Astrocyte of the spinal cord (primary cell): ENCODE measurements at places on chromosomes 16 and 17.
A peak's percentile ranks its signal among the peaks of the same experiment; 100 is the strongest.

DNA sequence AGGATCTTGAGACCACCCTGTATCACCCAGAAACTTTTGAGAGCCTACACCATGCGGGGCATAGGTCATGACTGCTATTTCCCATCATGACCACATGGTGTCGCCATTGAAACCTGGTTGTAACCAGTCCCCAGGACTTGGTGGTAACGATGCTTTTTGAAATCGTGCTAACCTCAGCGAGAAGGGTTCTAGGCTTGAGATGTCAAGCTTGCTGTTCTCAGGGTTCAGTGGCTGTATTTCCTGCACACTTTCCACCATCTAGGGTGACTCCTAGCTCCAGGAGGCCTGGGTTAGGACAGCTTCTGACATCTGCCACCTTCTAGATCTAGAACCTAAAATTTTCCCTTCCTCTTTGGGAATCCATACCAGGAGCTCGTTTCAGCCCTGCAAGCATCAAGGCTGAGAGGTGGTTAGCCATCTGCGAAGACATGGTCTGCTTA lies 13.0 kb upstream of the SPNS3 start:
- peak; percentile 62 for DNase-seq

DNA sequence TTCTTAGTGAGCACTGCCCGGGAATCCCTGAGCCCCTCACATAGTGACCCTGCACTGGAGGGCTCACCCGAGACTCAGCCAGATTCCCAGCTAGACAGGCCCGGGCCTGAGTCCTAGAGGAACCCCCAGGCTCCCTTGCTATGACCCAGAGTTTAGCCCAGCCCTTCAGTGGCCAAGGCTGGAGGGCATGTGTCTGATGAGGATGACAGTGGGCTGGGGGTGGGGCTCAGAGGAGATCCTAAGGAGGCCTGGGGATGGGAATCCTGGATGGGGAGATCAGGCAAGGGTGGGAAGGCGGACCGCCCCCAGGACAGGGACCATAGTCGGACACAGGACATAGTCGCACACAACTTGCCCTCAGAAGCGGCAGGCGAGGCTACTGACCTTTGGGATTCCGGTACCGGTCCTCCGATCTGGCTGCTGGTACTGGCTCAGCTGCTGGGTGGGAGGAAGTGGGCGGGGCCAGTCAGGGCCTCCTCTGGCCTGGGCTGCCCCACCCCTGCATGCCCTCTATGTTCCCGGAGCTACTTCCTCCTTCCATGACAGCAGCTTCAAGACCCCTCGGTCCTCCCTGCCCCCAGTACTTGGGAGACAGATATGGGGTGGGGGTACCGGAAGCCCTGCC lies 1.1 kb downstream of the CD79B start:
- no peak for DNase-seq

DNA sequence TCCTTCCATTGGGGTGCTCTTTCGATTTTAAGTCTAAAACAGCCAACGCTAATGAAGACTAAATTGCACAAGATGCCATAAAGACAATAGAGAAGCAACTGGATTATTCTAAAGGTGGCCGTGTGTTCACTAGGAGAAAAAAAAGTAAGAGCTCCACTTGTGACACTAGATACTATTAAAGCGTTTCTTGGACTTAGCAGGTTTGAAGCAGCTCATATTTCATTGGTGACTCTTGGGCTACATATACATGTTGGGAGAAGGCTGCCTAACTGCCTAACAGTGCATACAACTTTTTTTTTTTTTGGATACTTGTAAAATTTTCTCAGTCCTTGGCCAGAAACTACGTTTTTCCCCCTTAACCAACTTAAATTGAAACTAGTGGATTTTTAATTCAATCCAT lies 111.8 kb upstream of the NOG start:
- DNase-seq, result no peak

- no peak for DNase-seq
Observed at GRCh38 chr16:49415083-49415482, 41.5 kb downstream of the C16orf78 start.

GRCh38 chr16:27232061-27232900 lies 29.0 kb downstream of the KDM8 start:
- no peak for DNase-seq

DNA sequence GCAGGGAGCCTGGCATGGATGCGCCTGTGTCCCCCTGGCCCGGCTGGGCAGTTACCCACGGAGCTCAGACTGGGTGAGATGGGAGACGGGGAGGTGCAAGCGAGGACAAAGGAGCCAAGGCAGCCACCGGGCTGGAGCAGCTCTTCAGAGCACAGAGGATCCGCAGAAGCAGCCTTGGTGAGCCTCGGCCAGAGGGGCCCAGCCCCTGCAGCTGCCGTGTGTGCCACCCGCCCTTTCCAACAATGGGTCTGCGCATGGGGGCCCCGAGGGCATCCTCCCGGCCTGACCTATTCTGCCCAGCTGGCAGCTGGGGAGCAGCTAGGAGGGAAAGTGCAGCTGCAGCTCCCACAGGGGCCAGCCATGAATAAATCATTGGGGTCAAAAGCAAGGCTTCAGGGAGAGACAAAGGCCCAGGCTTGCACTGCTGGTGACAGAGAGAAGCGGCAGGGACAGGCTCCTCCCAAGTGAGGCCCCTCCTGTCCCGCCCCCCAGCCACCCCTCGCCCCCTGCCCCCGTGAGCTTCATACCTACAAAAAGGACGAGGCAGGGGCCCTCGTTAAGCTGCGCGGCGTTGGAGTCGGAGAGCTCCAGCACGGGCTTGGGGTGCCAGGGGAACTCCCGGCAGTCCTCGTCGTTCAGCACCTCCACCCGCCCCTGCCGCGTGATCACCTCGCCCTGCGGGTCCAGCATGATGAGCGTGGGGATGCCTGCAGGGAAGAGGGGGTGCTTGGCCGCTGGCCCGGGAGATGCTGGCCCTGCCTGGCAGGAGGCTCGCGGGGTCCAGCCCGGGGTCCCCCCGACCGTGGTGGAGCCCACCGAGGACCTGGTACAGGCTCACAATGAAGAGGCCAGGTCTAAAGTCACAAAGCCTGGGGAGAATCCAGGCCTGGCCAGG lies 22.6 kb downstream of the MRM3 start:
- no peak for DNase-seq

- no peak for DNase-seq
Observed at GRCh38 chr17:278676-279059, 73.9 kb downstream of the RPH3AL start.

DNA sequence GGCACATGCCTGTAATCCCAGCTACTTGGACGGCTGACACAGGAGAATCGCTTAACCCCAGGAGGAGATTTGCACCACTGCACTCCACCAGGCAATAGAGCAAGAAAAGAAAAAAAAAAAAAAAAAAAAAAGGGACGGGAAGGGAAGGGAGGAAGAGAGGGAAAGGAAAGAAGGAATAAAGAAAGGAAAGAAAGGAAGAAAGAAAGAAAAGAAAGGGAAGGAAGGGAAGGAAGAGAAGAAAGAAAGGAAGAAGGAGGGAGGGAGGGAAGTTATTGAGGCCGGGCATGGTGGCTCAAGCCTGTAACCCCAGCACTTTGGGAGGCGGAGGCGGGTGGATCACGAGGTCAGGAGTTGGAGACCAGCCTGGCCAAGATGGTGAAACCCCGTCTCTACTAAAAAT lies 50.4 kb upstream of the STAC2 start:
- DNase-seq, result no peak

DNA sequence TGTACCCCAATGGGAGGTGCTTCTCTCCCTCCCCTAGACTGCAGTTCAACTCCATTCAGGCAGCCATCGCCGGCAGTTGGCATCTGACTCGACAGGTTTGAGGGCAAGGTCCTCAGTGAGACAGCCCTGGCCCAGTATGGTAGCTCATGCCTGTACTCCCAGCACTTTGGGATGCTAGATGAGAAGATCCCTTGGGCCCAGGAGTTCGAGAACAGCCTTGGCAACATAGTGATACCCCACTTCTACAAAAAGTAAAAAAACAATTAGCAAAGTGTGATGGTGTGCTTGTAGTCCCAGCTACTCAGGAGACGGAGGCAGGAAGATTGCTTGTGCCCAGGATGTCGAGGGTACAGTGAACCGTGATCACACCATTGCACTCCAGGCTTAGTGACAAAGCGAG lies 12.1 kb downstream of the VPS35L start:
- no peak for DNase-seq

GRCh38 chr16:84054271-84054670 lies 11.7 kb upstream of the SLC38A8 start:
- no peak for DNase-seq

DNA sequence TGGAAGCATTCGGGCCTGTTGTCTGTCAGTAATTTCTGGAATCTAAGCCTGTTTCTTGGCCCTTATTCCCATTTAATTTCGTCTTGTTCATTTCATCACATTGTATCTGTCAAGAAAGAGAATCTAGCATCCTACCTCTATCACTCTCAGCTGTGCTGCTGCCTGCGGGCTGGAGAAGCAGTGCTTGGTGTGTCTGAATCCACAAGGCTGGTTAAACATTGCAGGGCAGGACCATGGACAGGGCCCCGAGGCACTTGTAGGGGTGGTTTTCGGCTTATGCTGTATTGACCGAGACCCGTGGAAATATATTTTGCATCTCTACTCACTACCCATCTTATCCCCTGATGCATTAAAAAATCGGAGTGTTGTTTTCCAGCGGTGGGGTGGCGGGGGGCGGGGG lies 3.1 kb downstream of the RAB11FIP4 start:
- peak; percentile 73 for DNase-seq

DNA sequence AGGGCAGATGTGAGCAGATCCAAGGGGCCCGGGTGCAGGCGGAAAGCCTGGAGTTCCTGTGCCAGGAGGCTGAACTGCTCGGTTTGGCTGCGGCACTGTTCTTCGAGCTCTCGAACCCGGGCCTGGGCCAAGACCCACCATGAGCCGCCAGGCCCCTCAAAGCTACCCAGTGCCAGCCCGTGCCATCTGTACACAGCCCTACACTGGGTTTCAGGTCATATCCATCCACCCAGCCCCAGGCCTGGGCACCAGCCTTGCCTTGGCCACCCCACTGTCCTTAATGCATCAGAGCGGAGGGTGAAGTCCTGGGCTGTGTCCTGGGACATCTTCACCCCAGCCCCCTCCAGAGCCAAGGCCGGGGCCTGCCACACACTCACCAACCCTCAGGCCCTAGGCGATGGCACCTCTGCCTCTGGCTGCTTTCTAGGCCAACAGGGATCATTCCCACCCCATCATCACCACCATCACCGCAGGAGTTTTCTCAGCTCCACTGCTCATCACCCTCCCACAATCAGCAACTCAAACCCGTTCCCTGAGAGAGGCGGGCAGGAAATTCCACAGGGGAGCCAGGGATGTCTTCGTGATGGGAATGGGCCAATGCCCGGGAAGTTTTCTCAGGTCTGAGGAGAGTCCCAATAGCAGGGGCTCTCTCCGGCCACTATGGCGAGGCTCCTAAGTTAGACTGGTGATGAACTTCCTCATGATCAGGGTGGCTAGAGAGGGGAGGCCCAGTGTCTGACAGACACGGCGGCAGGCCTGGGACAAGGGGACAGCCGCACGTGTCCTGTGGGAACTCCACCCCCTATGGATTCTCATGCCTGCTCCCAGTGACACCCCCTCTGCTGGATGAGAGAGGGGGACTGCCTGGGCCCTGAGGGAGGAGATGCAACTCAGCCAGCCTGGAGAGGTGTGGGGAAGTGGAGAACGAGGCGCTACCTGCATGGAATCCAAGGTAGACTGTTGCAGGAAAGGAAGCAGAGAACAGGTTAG lies 9.1 kb downstream of the TSPOAP1 start:
- DNase-seq, result no peak

DNA sequence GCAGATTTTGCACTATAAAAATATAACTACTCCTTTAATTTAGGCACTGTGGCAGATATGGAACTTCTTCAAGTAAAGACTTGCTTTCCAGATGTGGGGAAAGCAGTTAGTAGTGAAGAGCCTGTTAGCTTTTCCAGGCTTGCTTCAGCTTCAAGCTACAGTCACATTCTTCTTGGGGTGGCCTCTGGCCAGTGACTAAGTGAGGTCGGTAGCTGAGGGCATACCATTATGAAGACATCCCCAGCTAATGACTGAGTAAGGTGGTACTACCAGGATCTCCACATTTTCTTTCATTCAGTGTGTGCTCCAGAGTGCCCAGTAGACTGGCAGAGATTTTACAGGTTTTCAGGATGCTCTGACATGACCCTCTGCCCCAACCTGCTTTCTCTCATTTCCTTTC lies 167.1 kb upstream of the KIF2B start:
- DNase-seq, result peak; percentile 35

DNA sequence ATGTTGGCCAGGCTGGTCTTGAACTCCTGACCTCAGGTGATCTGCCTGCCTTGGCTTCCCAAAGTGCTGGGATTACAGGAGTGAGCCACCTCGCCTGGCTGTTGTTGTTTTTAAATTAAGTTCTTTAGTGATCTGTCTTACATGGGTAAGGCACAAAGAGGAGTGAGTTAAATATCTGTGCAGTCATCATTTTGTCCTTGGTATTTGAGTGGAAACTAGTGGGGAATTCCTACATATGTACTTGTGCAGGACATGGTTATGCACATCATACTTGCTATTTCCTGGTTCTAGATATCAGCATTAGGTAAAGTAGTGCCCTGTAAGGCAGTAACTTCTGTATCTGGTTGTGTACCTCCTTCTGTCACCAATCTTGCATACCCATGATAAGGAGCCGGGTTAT lies 3.7 kb downstream of the KPNB1 start:
- no peak for DNase-seq

DNA sequence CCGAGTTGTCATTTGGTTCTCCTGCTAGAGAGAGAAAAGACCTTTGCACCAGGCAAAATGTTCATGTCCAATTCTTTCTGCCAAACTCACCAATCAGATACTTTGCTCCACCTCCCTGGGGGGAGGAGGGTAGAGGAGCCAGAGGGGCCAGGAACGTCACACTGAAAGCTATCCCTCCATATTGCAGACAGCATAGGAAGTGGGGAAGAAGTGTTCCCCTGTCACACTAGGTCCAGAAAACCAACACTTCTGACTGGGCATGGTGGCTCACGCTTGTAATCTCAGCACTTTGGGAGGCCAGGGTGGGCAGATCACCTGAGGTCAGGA lies 9.5 kb downstream of the HSD17B2 start:
- no peak for DNase-seq

DNA sequence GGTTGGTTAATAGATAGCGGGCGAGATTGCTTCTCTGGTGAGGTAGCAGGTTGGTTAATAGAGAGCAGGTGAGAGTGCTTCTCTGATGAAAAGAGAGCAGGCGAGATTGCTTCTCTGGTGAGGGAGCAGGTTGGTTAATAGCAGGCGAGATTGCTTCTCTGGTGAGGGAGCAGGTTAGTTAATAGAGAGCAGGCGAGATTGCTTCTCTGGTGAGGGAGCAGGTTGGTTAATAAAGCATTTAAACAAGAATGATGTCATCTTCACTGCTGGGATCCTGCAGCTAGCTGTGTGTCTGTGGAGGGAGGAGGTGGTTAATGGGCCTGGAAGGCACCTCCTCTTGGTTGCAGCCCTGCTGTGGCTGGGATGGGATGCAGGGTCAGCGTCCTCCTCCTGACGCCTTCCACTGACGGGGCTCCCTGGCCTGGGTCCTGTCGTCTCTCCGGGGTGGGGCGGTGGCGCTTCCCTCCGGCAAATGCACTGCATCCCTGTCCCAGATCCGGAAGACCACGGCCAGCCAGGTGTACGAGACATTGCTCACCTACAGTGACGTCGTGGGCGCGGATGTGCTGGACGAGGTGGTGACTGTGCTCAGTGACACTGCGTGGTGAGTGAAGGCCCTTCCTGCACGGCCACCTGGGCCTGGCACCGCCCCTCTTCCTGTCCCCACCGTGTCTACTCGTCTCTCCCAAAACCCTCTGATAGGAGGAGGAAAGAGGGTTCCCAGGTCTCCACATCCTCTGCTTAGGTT lies 99.2 kb upstream of the ZNF750 start:
- no peak for DNase-seq
